ENCODE measurements at places on chromosomes 7 and 10.

DNA sequence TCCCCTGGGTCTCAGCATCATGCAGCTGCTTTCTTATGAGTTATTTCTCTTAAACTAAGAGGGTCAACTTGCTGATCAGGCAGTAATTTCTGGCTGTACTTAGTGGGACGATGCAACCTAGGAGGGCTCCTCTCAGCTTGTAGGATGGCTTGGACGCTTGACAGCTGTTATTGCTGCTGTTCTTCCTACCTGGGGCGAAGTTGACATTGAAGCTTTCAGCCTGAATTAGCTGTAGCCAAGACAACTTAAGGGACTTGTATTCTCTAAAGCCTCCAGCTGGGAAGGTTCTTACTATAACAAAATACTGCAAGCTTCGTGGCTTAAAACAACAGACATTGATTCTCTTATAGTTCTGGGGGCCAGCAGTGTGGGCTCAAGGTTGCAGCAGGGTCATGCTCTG, 224.9 kb downstream of the ACTR3B start:
- DNase-seq: no peak

GRCh38 chr10:117565068-117565467, 22.5 kb downstream of the EMX2 start:
- DNase-seq: no peak

DNA sequence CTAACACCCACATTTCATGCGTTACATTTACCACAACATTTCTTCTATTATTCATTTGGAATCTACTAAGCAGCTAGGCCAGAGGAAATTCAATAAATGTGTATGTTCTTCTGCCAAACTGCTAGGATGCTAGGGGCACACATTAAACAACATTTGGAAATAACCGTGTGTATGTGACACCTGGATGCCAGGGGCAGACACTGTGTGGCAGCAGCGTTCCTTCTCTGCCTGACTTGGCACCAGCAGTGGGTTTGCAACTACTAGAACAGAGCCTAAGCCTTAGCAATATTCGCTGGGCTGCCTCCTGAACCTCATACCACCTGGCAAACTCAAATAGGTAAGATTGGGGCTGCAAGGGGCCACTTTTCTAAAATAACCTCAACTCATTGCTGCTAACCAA, 182.1 kb downstream of the CHCHD3 start:
- no peak for DNase-seq

DNA sequence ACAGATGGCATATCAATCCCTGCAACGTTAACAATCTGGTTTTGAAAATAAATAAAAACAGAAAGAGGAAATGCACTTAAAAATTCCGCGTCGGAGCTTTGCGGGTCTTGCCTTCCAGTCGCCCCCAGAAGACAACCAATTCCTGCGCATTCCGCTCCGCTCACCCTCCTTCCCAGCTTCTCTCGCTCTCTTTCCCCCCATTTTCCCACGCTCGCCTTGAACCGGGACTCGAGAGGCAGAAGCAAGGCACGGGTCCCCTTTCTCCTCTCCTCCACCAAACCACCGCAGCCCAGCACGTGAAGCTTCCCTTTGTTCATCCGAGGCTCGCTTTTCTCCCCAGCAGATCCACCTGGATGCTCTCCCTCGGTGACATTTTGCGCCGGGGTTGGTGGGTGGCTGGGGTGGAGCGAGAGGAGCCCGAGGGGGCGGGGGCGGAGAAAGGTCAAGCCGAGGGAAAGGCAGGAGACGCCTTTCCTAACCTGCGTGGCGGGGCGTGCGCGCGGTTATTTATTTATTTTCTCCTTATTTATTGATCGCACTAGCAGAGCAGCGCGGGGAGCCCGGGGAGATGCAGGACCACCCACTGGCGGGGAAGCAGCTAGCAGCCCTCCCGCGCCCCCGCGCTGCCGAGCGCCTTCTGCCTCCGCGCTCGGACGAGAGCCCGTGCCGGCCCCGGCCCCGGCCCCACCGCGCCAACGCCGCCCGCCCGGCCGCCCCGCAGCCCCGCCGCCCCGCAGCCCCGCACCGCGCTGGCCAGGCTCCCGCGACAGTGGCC, at the start of gene KCND2:
KCND2 (plus strand) TSS at position 475 of the 775 bp plus-strand sequence.
- DNase-seq: no peak

- no peak for DNase-seq
Observed at GRCh38 chr7:80885757-80886156, 33.1 kb downstream of the SEMA3C start.

GRCh38 chr7:148327379-148327778, 263.2 kb upstream of the C7orf33 start:
- no peak for DNase-seq

DNA sequence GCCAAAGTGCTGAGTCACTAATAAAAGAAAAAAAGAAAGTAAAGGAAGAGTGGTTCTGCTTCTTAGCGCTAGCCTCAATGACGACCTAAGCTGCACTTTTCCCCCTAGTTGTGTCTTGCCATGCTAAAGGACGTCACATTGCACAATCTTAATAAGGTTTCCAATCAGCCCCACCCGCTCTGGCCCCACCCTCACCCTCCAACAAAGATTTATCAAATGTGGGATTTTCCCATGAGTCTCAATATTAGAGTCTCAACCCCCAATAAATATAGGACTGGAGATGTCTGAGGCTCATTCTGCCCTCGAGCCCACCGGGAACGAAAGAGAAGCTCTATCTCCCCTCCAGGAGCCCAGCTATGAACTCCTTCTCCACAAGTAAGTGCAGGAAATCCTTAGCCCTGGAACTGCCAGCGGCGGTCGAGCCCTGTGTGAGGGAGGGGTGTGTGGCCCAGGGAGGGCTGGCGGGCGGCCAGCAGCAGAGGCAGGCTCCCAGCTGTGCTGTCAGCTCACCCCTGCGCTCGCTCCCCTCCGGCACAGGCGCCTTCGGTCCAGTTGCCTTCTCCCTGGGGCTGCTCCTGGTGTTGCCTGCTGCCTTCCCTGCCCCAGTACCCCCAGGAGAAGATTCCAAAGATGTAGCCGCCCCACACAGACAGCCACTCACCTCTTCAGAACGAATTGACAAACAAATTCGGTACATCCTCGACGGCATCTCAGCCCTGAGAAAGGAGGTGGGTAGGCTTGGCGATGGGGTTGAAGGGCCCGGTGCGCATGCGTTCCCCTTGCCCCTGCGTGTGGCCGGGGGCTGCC, at the start of gene IL6:
IL6 (plus strand) TSS at position 294 of the 807 bp plus-strand sequence; CDS start at position 357, 63 bp downstream.
- DNase-seq: peak; percentile 2

- DNase-seq: no peak
Observed at GRCh38 chr7:65238785-65239184, 134.9 kb upstream of the ZNF92 start.

DNA sequence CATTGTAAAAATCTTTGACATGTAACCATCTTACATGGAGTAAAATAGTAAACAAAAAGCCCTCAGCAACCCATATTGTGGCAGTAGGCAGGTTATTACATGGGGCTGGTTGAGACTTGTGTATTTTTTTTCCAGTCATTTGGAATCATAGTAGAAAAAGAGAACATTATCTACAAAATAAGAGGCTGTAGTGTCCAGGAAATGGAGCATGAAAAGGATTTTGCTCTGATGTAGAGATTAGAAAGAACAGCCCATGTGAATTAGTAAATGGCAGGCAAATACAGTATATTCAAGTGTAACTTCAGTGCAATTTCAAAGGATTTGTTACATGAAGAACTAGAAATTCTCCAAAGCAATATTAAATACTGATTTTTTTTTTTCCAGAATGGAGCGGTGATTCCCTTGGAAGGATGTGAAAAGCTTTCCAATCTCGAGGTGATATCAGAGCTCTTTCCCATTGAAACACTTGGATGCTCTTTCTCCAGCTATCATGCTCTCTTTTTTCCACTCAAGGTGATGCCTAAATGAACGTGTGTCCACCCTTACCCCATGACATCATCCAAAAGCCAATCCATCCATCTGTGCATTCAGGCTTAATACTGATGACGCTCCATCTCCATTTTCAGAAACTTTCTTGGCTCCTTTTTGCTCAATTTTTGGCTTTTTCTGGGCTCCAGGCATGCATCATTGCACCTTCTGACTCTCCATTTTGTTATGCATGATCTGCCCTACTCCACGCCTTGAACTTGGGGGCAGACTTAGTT, 1034.7 kb downstream of the TYW1 start:
- no peak for DNase-seq

GRCh38 chr7:112302566-112302965, 96.1 kb downstream of the ZNF277 start:
- no peak for DNase-seq

GRCh38 chr7:80923211-80923612, 4.4 kb upstream of the SEMA3C start:
- no peak for DNase-seq

- no peak for DNase-seq
Observed at GRCh38 chr7:70237831-70238575, 639.7 kb downstream of the AUTS2 start.

DNA sequence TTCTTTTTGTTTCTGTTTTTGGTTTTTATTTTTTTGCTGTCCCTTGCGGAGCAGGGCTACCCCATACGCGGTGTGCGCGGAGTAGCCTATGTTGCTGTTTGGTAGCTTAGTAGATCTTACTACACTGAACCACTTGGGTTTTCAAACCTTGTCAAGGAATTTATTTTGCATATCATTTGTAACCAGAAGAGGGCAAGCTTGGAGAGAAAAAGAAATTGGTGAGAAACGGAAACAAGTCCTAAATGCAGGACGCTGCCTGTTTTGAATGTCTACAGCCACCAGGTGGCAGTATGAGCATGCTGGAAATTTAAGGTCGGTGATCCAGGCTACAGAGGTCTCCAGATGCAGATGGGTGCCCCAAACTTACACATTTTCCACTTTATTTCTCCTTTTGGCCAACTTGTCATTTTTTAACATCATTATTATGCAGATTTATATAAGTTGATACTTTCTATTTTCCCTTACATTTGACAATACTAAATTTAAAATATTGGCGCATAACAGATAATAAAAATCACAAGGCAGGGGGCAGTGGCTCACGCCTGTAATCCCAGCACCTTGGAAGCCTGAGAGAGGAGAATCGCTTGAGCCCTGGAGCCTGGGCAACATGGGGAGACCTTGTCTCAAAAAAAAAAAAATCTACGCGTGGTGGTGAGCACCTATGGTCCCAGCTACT, 15.3 kb upstream of the TRA2A start:
- DNase-seq: peak; percentile 57

- no peak for DNase-seq
Observed at GRCh38 chr7:88217675-88218428, 2.0 kb downstream of the SRI start.
